ENCODE measurements at places on chromosomes 4 and X.

GRCh38 chr4:188987011-188987410 is 847.8 kb downstream of the TRIML1 start:
- no peak for DNase-seq

DNA sequence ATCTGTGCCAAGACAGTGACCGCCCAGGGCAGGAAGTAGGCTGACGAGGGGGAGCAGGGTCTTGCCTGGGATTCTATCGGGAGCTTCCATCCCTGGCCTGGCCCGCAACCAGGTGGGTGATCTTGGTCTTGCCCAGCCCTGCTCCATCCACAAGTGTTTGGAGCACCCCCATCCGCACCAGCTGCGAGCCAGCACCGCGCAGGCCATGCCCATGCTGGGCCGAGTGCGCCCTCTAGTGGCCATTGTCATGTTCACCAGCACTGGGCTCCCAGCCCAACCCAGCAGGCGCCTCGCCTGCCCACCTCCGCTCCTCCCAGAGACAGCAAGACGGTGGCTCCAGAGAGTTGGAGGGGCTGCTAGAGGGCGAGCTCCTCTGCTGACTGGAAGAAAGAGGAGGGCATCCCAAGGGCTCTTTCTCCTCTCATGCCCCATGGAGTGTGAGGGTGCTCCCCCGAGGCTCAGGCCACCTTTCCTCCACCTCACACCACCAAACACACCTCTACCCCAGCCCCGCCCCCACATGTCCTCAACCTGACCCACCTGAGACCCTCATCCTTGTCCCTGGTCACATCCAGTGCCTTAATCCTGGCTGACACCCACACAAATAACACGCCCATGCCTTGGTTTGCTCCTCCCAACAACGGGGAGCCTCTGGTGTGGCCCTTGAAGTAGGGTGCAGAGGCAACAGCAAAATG is 9.8 kb upstream of the ATP2B3 start:
- peak; percentile 69 for DNase-seq

GRCh38 chrX:84712621-84713020 is 210.4 kb upstream of the HDX start:
- no peak for DNase-seq

DNA sequence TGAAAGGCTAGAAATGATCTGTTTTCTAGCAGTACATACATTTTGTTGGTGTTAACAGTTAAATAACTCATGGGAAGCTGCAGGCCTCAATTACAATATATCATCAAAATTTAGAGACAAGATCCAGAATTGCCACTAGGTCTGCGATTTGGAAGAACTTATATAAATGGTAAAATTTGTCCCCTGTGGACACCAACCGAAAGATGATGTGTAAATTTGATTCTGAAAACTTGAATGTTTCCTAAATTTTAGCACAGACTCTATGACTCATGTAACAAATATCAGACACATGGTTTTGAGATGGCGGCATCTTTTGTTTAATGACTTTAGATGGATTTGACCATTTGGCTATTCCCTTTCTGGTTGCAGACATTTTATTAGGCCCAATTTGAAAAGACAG is 6.0 kb upstream of the HPGDS start:
- DNase-seq = no peak

GRCh38 chr4:17997129-17997528 is 24.4 kb downstream of the LCORL start:
- no peak for DNase-seq

GRCh38 chrX:138034136-138034535 is 468.2 kb downstream of the ZIC3 start:
- no peak for DNase-seq

DNA sequence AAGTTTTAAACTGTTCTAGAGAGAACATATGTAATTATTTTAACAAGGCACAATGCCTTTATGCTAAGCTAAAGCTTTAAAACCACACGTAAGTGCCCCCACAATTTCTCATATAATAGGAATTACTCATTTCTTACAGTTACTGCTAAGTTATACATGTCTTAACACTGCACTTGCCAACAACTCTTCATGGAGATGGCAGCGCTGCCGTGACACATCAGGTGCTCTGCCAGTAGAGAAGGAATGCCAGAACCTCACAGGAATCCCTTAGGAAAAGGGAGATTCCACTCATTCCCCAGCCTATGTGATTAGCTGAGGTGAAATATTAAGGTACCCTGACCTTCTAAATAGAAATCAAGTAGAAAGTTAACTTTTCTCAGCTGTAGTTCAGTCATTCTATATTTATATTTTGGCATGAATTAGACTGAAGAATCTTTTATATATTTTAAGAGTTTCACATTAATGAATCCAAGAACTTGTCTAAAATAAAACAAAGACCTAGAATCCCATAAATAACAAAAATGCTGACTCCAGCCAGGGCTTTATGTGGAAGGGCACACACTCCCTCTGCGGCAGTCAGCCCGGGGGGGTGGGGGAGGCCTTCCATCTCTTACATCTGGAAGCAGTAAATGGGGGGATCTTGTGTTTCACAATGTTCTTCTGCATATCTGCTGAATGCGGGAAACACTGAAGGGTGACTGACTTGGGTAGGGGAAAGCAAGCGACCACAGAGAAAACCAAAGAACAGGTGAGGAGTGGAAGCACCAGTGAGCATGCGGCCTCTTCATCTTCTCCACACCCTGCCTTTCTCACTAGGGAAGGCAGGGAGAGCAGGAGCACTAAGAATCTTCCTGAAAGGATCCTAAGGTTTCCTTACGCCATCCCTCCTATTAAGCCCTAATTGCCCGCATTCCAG is 23.7 kb downstream of the ACSL1 start:
- DNase-seq = peak; percentile 11

- no peak for DNase-seq
These were observed 7.5 kb downstream of the AMER1 start for GRCh38 chrX:64198036-64198435.

GRCh38 chr4:116942315-116942714 is 143.1 kb downstream of the TRAM1L1 start:
- DNase-seq = no peak

DNA sequence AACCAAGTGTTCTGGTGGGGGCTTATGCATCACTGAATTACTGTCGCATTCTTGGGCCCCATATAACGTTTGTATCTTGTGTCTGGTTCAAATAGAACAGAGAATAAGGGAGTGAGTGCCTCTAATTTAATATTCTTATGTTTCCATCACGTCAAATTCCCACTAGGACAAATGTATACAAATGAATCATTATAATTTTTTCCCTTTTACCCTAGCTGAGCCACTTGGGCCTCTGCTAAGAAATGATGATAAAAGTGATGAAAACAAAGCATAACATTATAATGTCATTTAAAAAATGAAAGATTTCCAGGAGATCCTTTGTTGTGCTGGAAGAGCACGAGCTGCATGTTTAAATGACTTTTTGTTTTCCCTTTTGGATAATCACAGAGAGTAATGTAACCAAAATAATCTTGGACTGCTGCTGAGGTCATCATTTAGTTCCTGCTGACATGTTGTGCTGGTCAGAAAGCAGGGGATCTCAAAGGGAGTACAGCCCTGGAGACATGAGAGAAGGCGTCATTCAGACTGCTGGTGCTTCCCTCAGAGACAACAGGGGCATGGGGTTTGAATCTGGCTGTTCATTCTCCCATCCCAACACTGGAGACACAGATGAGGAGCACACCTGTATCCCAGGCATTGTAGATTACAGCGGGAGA is 105.1 kb upstream of the SCOC start:
- DNase-seq = no peak

GRCh38 chrX:103517246-103517645 is 2.0 kb downstream of the RAB40A start:
- peak; percentile 57 for DNase-seq

- DNase-seq = no peak
These were observed 580.0 kb downstream of the GALNTL6 start for GRCh38 chr4:172393220-172393619.

GRCh38 chr4:101865501-101866062 is 75.1 kb downstream of the BANK1 start:
- peak; percentile 34 for DNase-seq

DNA sequence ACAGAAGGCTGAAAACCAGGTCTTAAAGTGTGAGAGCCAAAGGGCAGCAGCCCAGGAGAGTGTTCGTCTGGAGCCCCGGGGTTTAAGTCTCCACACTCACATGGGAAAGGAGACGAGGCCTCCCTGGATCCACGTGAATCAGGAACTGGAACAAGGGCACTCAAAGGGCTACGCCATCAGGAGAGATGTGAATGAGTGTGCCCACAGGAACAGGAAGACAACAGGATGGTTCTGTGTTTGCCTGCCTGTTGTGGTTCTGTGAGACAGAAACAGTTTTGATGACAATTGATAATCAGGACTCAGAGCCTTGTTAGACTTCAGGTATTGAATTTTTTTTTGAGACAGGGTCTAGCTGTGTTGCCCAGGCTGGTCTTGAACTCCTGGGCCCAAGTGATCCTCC is 4.9 kb upstream of the CTBP1 start:
- DNase-seq = no peak

DNA sequence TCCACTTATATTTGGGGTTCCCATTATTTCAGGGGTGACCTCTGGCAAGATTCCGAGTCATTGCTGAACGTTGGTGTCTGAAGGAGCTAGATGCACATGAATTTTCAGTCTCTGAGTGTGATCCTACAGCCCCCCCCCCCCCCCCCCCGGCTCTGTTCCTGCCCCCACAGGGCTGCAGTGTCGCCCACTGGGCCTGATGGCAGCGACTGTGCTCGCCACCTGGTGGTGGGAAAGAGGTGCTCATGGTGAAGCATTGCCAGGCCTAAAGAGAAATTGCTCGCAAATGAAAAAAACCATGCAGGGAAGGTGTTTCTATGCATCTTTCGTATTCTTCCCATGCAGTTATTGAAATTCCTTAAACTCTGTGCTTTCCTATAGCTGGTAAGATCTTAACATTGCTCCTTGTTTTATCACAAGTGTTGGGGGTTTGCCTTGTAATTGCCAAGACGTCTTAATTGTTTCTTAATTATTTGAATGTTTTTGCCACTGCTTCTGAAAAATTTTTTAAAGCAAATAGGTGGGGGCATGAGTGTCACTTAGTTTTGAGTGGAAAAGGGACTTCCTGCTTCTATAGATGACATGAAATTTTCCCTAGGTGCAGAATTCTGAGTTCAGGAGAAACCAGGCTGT is 63.2 kb downstream of the CLDN22 start:
- peak; percentile 62 for DNase-seq

DNA sequence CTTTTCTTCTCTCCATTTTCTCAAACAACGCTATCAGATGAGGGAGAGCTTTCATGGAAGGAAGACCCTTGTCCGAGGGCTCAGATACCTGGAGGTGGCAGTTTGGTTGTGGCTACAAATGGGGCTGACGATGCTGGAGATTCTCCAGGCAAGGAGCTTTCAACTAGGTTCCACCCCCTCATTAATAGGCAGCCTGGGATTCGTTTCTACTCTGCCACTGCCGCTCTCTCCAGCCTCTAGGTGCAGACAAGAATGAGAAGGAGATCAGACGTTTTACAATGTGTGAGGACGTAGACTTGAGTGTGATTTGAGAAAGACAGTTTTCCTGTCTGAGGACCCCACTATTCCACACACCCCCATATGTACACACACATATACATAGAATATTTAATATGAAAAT is 53.1 kb downstream of the ETNPPL start:
- DNase-seq = no peak

GRCh38 chr4:47088298-47088697 is 56.9 kb downstream of the GABRB1 start:
- no peak for DNase-seq

DNA sequence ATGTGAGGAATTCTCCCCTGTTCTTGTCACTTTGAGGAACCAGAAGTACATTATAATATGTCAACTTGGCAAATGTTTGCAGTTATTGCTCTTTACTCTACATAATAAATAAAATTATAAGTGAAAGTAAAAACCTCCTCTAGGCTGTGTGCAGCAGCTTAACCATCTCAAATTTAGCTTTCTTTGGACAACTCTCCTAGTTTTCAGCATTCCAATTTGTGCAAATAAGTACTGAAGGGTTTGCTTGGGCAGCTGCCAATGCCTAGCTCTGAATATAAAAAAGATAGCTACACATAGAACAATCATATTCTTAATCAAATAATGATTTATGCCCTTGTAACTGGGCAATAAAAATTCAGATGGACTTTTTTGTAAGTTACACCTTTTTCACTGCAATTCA is 82.5 kb downstream of the GASK1B start:
- peak; percentile 28 for DNase-seq

GRCh38 chr4:100591161-100591876 is 73.5 kb upstream of the EMCN start:
- no peak for DNase-seq

GRCh38 chr4:76363556-76364290 is 57.2 kb downstream of the STBD1 start:
- DNase-seq = peak; percentile 24

- peak; percentile 58 for DNase-seq
These were observed 28.4 kb upstream of the TNIP3 start for GRCh38 chr4:121192480-121192879.

GRCh38 chr4:66430856-66431255 is 760.6 kb upstream of the EPHA5 start:
- DNase-seq = peak; percentile 69

GRCh38 chr4:142696334-142697122 is 149.6 kb downstream of the INPP4B start:
- DNase-seq = no peak

GRCh38 chrX:153381684-153382532 is 19.2 kb downstream of the PNMA6E start:
- peak; percentile 45 for DNase-seq

- DNase-seq = no peak
These were observed 174.0 kb downstream of the GLUD2 start for GRCh38 chrX:121221322-121221977.

DNA sequence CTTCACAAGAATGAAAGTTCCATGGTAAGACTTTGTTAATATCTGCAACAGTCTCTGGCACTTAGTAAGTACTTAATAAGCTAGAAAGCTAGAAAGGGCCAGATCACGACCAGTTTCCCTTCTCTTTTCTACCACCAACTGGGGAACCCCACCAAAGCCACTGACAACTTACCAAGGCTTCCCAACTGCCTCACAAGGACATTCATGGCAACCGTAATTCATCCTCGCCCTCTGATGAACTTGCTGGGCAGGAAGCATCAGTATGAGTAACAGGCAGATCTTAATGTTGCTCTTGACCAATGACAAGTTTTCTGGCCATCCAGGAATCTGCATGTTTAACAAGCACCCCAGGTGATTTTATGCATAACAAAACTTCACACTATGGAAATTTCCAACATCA is 23.2 kb upstream of the ZCCHC13 start:
- DNase-seq = no peak

- DNase-seq = no peak
These were observed 9.1 kb upstream of the ZNF732 start for GRCh38 chr4:314296-314903.

DNA sequence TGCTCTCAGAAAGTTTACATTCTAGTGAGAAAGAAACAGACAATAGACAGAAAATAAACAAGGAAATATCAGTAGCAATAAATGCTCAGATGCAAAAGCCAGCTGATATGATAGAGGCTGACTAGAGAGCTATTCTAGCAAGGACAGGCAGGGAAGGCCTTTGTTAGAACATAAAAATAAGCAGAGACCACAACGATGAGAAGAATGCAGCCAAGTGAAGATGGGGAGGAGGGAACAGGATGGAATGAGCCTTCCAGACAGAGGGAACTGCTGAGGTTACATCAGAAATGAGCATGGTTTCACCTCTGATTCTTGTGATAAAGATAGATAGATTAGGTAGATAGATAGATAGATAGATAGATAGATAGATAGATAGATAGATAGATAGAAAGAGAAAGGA is 7.6 kb upstream of the SOWAHB start:
- DNase-seq = peak; percentile 93

- no peak for DNase-seq
These were observed 40.4 kb downstream of the CPEB2 start for GRCh38 chr4:15042529-15043167.

Measured in fibroblast of skin of scalp (primary cell).